Stimulated activated CD8-positive, alpha-beta memory T cell treated with anti-CD3 and anti-CD28 coated beads, Interleukin-4, amount 100 ng/mL, for 24 hours (primary cell): ENCODE measurements at places on chromosomes 16 and 17.
A peak's percentile ranks its signal among the peaks of the same experiment; 100 is the strongest.

GRCh38 chr16:23907457-23907902, 71.7 kb downstream of the PRKCB start:
- DNase-seq = no peak

GRCh38 chr16:2610781-2611498, 71.4 kb upstream of the KCTD5 start:
- no peak for DNase-seq

DNA sequence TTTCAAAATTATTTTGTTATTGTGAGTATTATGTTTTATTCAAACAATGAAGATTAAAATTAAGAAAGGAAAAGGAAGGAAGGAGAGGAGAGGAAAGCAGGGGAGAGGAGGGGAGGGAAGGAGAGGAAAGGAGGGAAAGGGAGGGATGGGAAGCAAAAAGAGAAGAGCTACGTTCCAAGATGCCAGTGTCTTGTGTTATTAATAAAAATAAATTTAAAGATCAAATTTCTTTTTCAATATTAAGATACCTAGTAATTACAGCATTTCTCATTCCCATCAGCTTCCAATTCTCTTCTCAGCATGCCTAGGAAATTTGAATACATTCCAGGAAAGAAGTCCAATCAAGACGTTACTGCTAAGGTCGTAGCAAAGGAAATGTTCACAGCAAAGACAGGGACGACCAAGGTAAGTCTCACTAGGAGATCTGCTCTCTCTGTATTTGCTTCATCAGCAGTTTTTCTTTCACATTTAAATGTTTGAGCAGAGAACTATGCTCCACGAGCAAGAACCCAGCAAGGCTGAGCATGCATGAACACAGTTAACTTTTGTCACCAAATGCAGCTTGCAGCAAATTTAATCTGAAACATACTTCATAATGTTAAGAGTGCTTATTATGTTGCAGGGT, 63.3 kb upstream of the HLF start:
- no peak for DNase-seq

DNA sequence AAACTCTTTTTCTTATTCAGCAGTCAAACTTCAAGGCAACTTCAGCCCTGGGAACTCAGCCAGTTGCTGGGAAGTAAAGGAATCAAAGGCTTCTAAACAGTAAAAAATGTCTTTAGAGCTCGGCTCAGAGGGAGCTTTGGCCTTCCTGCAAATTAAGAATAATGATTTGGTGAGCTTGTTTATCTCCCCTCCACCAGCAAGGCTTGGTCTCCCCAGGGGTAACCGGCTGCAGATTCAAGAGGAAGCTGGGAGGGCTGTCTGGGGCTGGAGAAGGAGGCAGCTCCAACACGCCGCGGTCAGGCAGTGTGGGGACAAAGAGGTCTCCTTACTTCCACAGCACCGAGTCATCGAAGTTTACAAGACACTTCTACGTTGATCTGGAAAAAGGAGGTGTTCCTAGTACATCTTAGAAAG, 17.7 kb upstream of the DOC2B start:
- no peak for DNase-seq

DNA sequence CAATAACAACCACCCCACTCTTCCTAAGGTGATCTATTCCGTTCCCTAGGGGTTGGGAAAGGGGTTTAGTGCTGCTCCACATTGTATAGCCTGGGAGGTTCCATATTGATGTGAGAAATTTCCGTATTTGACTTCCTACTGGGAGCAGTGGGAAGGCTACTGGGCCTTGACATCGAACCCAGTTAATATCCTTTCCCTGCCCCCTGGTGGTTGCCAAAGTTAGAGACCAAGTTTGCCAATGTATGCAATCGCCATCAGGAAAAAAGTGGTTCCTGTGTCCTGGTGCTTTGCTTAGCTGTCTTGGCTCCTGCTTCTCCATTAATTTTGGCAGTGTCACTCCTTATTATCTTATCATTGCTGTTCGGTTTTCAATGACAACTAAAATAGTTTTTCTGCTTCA, 914.9 kb downstream of the KCNJ2 start:
- no peak for DNase-seq

- DNase-seq = no peak
These were observed at the start of gene ORAI3 for GRCh38 chr16:30948667-30949649. Gene ORAI3 (plus strand): TSS chr16:30949068. CDS start chr16:30949290, 222 bp downstream.

DNA sequence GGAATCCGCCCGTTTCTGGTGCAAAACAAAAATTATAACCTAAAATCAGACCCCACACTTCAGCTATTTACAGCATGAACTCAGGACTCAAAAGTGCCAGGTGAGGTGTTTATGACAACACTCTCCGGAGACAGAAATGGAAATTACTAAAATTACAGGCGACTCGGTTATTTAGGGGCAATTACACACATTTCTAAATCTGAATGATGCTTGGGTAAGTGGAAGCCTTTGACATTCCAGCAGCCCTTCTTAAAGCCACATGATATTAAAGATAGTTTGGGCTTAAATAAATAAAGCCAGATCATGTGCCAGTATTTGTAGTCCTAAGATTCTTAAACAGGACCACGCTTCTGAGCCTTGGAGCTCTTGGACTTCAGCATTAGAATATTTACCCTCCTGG, 36.7 kb upstream of the PMP22 start:
- no peak for DNase-seq

DNA sequence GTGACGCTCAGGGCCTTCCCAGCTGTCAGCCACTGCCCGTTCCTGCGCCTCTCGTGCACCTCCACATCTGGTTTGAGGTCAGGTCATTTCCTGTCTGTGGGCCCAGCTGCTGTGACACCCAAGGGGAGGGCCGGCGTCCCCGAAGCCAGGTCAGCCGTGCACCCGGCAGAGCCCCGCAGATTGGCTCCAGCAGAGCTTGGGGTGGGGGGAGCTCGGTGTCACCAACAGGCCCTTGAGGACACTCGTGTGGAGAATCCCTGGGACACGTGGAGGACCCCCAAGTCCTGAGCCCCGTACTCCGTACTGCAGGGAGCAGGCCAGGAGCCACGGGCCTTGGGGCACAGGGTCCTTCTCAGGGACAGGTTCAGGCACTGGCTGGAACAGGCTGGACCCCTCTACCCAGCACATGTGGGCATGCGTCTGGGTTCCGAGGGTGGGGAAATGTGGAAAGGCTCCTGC, 4.8 kb downstream of the SPATA2L start:
- DNase-seq = no peak

GRCh38 chr17:16339402-16339801, 13.9 kb downstream of the CENPV start:
- DNase-seq = no peak

- DNase-seq = no peak
These were observed 237.7 kb downstream of the KATNIP start for GRCh38 chr16:27787665-27788064.

DNA sequence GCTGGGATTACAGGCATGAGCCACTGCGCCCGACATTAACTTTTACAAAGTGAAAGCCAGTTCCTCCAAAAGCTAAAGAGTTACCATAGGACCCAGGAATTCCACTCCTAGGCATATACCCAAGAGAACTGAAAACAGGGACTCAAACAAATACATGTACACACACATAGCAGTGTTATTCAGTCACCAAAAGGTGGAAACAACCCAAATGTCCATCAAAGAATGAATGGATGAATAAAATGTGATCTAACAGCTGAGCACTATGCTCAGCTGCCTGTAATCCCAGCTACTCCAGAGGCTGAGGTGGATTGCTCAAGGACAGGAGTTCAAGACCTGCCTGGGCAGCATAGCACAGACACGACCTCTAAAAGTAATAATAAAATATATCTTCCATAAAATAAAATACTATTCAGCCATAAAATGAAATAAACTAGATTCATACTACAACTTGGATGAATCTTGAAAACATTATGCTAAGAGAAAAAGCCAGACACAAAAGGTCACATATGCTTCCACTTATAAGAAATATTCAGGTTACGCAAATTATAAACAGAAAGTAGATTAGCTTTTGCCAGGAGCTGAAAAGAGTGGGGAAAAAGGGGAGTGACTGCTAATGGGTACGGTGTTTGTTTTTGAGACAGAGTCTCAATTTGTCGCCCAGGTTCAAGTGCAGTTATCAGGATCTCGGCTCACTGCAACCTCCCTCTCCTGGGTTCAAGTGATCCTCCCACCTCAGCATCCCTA, 9.3 kb upstream of the USP7 start:
- no peak for DNase-seq

DNA sequence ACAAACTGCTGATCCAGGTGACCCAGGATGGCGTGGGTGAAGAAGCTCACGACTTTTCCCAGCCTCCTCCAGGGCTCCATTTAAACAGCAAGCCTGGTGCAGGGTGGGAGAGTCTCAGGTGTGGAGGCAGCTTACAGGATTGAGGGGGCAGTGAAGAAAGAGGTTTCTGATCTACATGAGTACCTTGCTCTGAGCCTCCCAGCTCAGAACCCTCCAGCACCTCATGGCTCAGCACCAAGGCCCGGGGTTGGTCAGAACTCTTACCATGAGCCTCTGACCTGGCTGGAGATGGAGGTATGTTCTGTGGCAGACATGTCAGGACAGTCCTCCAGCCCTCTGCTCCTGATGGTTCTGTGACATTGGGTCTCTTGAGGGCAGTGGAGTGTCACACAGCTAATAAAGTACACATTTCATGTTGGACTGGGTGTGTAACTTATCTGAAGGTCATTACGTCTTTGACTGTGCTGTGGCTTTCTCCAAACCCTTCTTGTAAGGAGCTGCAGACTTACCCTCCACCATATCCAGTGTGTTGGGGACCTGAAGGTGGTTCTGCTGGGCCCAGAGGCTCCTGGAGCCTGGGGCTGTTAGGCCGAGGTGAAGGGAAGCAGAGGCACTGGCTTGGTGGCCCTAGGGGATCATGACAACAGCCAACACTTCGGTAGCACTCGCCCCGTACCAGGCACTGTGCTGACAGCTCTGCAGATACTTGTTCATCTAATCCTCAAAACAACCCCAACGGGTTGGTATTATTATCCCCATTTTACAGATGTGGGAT, 3.8 kb upstream of the DCAF7 start:
- DNase-seq = no peak

DNA sequence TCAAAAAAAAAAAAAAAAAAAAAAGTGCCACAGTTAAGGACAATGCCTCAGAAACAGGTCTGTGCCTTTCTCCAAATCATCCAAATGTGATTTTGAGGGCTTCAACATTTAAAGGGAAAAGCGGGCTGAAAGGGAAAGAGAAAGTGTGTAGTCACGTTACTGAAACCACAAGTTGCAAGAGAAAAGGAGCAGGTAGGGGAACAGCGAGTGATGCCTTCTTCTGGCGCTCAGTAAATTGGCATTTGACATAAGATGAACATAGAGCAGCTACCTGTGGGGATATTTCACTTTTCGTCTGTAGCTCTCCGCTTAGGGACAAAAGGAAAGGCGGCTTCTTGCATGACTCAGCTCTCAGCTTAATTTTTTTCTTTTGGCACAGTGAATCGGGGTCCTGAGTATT, 11.1 kb downstream of the CMTM2 start:
- DNase-seq = no peak

GRCh38 chr17:18988546-18989173, 15.9 kb downstream of the FAM83G start:
- DNase-seq = no peak

DNA sequence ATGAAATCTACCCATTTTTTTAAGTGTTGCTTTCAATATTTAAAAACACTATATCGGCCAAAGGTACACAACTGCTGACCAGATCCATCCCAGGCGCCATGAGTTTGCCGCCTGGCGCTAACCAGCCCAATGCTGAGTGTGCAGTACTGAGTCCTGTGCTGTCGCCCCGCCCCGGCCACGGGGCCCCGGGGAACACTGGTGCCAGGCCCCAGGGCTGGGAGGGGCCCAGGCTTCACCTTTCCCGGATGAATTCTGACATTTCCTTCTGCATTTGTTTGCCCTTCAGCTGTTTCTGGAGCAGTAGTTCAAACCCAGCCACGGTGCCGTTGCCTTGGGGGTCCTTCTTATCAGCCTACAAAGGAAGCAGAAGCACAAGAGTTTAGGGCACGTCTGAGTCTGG, 37.8 kb upstream of the RCVRN start:
- no peak for DNase-seq

- DNase-seq = no peak
These were observed 391.4 kb downstream of the UTP18 start for GRCh38 chr17:51651513-51652298.

GRCh38 chr17:42518755-42519545, 17.1 kb upstream of the NAGLU start:
- no peak for DNase-seq

GRCh38 chr17:72365857-72366414, 245.1 kb downstream of the SOX9 start:
- DNase-seq = no peak

DNA sequence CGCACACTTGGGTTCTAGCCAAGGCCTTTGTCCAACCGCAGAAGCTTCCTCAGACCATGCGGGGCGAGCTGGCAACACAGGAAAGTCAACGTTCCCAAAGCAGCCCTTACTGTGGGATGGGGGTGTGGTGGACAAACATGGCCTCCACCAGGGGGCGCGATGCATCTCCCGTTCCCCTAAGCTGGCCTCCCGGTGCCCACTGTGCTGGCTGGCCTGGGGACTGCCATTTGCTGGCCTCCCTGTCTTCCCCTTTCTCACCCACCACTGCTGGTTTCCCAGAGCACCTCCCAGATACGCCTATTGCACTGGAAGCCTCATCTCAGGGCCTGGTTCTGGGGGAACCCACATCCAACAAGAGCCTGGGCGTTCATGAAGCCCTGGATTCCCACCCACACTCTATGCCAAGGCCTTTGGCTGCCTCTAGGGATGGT, 145.3 kb downstream of the IRF8 start:
- DNase-seq = peak; percentile 37

DNA sequence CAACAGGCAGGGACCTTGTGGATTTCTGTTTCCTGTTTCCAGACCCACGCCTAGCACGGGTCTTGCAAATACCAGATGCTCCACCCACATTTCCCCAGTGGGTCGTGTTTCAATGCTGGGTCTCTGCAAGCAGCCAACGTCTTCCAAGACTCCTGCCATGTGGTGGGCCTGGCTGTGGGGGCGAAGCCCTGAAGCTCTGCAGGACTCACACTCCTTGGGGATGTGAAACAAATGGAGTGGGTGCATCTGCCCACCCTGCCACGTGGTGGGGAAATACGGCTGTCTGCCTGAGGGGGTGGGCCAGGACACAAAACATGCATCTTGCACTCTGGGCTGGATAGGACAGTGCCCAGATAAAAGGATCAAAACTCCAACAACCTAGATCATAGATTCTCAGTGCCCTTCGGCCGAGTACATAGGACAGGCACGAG, 32.6 kb downstream of the FA2H start:
- DNase-seq = no peak

- no peak for DNase-seq
These were observed 438.8 kb downstream of the PMP22 start for GRCh38 chr17:14826358-14826757.

GRCh38 chr16:57804111-57804837, 2.0 kb upstream of the KIFC3 start:
- DNase-seq = no peak

- DNase-seq = no peak
These were observed 4.6 kb downstream of the METTL9 start for GRCh38 chr16:21603928-21604327.
